ENCODE measurements at places on chromosomes 7 and 10. TPM values are rescaled to one million over a fixed set of nuclear protein-coding genes. Genes with fewer than 3 reads are reported as not detected.

Gene ADIRF
- total RNA-seq, result not detected

Gene FASTK
- 53.2 TPM for total RNA-seq

Gene CNNM1
- 26.2 TPM for total RNA-seq

Gene LRRTM3
- total RNA-seq, result not detected

Data from A549 treated with GW870086 at 1 μM for 4 hours (cell line).